ENCODE measurements at places on chromosomes 6 and 20. TPM values are rescaled to one million over a fixed set of nuclear protein-coding genes. Genes with fewer than 3 reads are reported as not detected.

DNA sequence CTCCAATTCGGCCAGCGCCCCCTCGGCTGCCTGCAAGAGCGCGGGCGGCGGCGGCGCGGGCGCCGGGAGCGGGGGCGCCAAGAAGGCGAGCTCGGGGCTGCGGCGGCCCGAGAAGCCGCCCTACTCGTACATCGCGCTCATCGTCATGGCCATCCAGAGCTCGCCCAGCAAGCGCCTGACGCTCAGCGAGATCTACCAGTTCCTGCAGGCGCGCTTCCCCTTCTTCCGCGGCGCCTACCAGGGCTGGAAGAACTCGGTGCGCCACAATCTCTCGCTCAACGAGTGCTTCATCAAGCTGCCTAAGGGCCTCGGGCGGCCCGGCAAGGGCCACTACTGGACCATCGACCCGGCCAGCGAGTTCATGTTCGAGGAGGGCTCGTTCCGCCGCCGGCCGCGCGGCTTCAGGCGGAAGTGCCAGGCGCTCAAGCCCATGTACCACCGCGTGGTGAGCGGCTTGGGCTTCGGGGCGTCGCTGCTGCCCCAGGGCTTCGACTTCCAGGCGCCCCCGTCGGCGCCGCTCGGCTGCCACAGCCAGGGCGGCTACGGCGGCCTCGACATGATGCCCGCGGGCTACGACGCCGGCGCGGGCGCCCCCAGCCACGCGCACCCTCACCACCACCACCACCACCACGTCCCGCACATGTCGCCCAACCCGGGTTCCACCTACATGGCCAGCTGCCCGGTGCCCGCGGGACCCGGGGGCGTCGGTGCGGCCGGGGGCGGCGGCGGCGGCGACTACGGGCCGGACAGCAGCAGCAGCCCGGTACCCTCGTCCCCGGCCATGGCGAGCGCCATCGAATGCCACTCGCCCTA lies 963 bp downstream of the FOXF2 start:
- no peak for DNase-seq

DNA sequence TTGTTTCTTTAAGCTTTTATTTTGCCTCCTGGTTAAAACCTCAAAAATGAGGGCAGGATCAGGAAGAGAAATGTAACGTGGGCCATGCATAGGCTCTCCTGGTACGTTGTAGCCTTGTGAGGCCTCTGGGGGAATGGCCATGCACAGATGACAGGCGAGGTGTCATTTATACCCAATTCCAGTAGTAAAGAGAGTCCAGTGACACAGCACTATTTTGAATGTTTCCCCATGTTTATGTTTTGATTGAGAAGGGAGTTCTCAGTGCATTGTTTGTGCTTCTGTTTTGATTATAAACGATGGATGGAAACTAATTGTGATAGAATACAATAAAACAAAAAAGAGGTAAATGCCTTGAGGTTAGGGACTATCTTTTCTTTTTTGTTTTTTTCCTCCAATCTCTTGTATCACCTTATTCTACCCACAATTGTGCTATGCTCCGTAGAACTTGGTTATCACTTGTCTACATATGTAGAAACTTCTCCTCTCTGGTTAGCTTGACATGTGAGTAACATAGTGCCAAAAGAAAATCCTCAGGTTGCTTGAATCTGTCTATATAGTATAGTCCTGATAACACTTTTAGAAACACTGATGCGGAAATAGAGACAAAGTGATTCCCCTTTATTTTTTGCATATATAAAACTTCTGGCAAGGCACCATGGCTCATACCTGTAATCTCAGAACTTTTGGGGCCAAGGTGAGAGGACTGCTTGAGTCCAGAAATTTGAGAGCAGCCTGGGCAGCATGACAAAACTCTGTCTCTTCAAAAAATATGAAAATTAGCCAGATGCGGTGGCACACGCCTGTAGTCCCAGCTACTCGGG lies 6.9 kb upstream of the SMIM28 start:
- no peak for DNase-seq

DNA sequence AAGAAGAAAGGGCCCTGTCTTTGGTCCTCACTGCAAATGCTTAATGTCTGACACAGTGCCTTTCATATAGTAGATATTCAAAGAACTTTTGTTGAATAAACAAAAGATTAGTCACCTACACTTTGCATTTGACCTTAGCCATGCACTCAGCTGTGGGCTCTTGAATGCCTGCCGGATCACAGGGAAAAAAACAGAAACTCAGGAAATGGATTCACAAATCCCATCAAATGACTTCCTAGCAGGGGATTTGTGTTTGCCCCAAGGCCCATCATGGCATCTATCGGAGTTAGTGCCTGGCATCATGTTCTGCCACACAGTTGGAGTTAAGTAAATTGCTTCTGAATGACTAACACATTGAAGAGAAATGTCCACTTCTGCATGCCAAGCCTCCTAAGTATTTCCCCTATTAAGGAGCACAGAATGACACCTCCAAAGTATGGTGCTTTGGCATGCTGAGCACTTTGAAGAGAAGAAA lies 72.3 kb upstream of the DST start:
- no peak for DNase-seq

GRCh38 chr6:143362192-143362558 lies 88.3 kb downstream of the ADAT2 start:
- no peak for DNase-seq

GRCh38 chr20:18973529-18974173 lies 160.1 kb downstream of the SCP2D1 start:
- peak; percentile 89 for DNase-seq

DNA sequence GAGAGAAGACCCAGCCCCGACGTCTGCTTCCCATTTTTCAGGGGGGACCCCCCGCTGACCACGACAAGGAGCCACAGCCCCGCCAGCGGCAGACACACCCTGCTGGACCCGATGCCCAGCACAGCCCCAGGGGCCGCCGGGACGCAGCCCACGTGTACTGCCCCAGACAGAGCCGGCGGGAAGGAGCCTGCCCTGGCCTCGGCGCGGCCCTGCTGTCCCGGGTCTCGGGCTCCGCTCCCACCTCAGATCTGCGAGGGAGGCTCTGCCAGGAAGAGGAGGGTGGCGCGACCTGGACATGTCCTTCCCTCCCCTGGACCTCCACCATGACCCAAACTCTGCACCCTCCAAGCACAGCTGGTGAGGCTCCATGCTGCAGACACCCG lies 54.7 kb downstream of the KCNQ2 start:
- no peak for DNase-seq

DNA sequence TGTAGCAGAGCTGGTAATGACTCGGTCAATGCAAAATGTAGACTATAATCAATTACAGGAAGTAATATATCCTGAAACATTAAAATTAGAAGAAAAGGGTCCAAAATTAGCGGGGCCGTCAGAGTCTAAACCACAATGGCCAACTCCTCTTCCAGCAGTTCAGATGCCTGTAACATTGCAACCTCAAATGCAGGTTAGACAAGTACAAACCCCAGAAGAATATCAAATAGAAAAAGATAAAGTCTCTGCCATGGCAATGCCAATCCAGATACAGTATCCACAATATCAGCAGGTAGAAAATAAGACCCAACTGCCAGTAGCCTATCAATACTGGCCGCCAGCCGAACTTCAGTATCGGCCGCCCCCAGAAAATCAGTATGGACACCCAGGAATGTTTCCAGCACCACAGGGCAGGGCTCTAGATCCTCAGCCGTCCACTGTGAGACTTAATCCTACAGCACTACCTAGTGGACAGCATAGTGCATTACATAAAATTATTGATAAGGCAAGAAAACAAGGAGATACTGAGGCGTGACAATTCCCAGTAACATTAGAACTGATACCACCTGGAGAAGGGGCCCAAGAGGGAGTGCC lies 158.4 kb downstream of the GPX5 start:
- DNase-seq: no peak

DNA sequence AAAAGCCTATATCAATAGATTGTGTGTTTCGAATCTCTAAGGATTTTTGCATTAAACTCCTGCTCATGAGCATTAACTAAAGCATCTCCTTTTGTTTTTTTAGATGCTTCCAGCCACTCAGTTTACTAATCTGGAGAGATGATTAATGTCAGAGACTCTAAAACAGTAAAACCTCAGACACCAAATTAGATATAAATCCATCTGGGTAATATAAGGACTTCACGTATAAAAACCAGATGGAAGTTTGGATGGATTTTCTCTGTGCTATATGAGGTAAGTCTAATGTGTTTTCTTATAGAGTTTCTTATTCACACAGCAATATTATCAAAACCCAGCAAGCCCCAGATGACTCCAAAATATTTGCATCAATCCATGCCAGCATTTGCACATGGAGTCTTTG lies 137.2 kb downstream of the SYNE1 start:
- DNase-seq: no peak

DNA sequence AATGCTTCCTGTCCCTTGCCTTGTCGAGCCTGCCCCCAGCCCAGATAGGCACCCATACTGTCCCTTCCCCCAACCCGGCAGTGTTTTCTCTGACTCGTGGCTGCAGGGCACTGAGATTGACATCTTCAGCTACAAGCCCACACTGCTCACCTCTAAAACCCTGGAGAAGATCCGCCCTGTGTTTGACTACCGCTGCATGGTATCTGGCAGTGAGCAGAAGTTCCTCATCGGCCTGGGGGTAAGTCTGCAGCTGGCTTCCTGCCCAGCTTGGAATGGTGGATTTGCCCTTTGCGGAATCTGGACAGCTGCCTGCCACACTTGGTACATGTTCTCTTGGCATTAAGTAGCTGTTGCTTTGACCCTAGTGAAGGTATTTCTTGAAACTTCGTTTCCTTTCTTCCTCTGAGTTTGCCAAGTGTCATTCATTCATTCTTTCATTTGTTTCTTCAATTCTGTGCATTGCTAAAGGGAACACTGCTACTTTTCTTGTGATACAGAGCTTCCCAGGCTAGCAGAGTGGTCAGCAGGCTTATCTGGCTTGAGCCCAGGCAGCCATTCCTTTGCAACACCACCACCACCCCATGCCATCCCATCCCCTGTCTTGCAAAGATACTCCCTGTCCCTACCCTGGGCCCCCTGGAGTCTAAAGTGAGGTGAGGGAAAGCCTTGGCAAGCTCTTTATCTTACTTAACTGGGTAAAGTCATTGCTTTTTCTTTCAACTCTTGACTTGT lies 26.2 kb downstream of the CCDC167 start:
- no peak for DNase-seq

GRCh38 chr20:43525021-43525420 lies 17.5 kb downstream of the L3MBTL1 start:
- no peak for DNase-seq

DNA sequence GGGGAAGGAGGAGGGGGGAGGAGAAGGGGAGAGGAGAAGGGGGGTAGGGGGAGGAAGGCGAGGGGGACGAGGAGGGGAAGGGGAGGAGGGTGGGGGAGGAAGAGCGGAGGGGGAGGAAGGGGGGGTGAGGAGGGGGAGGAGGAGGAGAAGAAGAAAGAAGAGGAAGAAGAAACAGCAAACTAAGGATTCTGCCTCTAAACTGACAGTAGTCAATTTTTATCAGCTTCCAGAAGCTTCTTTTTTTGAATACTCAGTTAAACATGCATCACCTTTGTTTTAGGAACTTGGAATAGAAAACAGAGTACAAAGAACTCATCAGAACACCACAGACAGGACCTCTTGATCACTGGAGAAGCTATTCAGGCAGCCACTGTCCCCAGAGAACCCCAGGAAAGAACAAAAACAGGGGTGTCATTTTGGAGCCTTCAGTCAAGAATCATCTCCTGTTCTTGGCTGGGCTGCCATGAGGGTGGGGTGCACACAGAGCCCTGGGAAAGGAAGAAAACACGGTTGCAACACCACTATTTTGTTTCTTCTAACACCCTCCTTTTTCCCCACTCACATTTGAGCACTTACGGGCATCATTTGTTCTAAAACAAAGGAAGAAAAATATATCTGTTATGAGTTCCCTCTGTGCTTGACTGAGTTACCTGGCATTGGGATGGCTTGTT lies 67.4 kb downstream of the TMEM170B start:
- DNase-seq: no peak

DNA sequence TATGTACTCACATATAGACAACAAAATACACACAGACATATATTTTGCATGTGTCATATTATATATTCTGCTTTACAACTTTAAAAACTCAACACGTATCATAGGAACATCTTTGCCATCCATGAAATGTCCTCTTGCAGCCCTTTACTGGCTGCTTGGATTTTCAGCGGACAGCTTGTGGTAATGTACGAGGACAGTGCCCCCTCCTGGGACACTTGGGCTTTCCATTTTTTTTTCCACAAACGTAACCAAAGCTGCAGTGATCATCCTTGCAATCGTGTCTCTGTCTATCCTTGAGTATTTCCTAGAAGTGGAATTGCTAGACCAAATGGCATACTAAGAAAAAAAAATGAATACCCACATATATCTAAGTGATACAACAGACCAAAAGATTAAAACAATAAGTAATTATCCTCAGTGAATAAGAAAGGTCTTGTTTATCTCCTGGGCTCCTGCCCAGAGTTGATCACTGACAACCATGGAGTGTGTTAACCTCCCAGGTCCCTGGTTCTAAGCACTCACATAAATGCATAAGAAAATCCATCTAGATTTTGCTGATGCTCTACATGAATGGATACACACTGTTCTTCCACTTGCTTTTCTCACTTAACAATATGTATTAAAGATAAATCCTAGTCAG lies 18.1 kb downstream of the BPI start:
- DNase-seq: no peak

- no peak for DNase-seq
Observed at GRCh38 chr6:4649728-4650127, 126.5 kb upstream of the CDYL start.

- DNase-seq: no peak
Observed at GRCh38 chr6:69936674-69937363, 70.5 kb downstream of the COL19A1 start.

DNA sequence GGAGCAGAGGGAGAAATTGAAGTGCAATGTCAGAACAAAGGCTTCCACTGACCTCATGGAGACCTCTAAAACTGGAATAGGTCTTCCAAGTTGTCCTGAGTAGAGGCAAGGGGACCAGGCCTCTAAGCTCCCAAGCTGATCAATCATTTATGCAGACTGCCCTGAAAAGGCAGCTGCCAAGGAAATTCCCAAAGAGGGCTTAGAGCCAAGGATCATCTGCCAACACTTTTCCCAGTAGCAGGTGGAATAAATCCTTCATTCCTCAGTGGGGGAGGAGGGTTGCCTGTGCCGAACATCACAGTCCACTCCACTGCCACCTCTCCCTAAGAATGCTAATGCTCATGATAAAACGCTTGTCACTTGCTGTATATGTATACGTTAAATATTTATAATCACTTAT lies 29.3 kb upstream of the RALY start:
- DNase-seq: no peak

- DNase-seq: no peak
Observed at GRCh38 chr20:10402938-10403608, 30.9 kb downstream of the MKKS start.

The HLA-G gene
- 1.3 TPM for total RNA-seq

The F13A1 gene
- 421 TPM for total RNA-seq

The PLCG1 gene
- 148 TPM for total RNA-seq

The ASIP gene
- not detected for total RNA-seq

The PPIL6 gene
- 1.5 TPM for total RNA-seq

The BMP7 gene
- total RNA-seq: 0.52 TPM

The ADAM33 gene
- 96.8 TPM for total RNA-seq

The EPB41L1 gene
- 38.6 TPM for total RNA-seq

The EYA4 gene
- total RNA-seq: 1.7 TPM

The CST4 gene
- not detected for total RNA-seq

The SLC12A5 gene
- 2.4 TPM for total RNA-seq

Data from aorta (tissue), 5 donors.